ENCODE measurements at places on chromosomes 1 and 21.

- no peak for DNase-seq
Measured at GRCh38 chr21:34544032-34544496, 32.1 kb upstream of the KCNE1 start.

GRCh38 chr1:12434174-12434573 lies 183.8 kb downstream of the DHRS3 start:
- DNase-seq = peak; percentile 12

DNA sequence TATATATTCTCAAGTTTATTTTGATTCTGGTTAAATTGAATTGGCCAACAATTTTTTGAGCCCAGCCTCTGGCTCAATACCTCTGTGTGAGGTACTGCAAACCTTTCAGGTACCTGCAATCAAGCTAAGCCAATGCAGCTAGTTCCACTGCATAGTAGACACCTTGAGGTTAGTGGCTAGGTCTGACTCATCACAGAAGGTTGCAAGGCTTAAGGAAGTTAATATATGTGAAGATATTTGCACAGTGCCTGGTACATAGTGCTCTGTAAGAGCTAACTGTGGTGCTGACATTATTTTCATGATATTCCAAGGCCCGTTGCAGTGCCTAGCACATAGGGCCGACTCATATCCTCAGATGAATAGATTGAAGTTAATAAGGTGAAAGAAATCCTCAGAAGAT lies 330.5 kb upstream of the KAZN start:
- no peak for DNase-seq

DNA sequence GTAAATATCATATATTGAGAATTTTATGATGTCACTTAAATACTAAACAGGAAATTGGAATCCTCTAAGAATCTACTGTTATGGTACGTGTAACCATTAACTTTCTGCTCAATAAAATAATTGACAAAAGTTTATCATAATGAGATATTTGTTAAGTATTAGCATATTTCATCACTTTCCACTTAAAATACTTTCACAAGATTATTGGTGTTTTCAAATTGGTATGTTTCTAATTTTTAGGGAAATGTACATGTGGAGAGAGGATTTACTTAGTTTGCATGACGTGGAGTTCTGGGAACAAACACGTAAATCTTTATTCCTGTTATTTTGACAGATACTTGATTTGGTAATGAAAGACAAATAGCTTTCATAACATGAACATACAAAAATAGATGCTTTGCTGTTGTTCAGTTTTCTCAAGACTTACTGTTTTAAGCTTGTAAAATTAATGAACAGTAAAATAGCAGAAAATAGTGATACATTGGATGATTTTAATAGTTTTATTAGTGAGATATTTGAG lies 1.6 kb downstream of the SRSF11 start:
- no peak for DNase-seq

GRCh38 chr1:3054474-3054873 lies 14.5 kb upstream of the PRDM16 start:
- DNase-seq = no peak

- no peak for DNase-seq
Measured at GRCh38 chr1:95532335-95532734, 298.3 kb downstream of the RWDD3 start.

DNA sequence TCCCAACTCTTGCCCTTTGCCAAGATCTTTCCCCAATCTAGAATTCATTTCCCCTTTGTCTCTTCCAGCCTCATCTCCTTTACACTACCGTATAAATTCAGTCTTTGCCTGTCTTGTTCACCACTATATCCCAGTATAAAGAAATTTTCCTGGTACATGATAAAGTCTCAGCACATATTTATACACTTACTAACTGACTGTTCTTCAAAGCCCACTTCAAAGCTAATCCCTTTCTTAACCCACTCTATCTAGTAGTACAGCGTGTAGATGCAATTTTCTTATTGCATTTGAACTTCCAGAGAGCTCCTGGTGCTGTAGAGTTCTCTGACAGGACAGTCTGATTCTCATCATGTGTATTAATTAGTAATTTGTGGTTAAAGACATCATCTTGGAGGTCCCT lies 78.1 kb downstream of the LRRC53 start:
- DNase-seq = no peak

DNA sequence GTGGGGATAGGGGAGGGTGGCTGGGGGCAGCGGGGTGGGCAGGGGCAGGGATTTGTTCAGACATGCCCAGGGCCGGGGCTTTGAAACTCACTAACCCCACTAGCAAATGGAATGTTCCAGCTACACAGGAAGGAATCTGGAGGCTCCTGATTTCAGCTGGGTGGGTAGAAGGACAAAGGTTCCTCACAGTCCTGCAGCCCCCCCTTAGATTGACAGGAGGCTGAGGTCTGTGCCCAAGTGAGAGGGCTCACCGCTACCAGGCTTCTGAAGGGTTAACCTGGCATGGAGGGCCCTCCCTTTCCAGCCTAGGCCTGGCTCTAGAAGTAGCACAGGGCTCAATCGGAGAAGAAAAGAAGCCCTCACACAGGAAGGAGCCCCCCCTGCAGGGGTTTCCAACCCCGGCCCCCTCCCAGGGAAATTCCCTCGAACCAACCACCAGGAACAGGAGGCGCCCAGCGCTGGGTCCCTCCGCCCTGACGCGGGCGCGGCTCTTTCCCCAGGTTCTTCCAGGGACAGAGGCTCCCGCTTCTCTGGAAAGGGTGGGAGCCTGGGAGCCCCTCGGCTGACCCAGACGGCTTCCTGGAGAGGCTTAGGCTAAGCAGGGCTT lies 3.3 kb downstream of the EPHA2 start:
- no peak for DNase-seq

DNA sequence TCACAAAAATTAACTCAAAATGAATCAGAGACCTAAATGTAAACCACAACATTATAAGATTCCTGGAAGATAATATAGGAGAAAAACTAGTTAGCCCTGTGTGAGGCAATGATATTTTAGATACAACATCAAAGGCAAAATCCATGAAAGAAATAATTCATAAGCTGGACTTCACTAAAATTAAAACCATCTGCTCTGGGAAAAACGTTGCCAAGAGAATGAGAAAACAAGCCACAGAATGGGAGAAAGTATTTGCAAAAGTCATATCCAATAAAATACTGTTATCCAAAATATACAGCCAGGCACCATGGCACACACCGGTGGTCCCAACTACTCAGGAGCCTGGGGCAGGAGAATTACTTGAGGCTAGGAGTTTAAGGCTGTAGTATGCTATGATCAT lies 70.3 kb downstream of the SYF2 start:
- no peak for DNase-seq

DNA sequence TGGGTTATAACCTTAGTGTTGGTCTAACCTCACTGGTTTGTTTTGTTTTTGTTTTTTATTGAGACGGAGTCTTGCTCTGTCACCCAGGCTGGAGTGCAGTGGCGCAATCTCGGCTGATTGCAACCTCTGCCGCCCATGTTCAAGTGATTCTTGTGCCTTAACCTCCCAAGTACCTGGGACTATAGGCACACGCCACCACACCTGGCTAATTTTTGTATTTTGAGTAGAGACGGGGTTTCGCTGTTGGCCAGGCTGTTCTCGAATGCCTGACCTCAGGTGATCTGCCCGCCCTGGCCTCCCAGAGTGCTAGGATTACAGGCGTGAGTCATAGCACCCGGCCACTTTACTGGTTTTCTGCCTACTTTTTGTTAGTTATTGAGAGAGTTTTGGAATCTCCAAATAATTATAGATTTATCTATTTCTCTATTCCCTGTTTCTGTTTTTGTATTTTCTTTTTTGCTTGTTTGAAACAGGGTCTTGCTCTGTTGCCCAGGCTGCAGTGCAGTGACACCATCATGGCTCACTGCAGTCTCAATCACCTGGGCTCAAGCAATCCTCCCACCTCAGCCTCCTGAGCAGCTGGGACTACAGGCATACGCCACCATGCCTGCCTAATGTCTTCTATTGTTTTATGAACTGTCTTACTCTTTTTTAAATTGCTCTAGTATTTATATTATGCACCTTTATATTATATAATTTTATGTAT lies 21.4 kb downstream of the SMG7 start:
- DNase-seq = no peak

Data from GM19239 (cell line).